Left kidney (tissue), 8 donors: ENCODE measurements at places on chromosomes 6 and 20. TPM values are rescaled to one million over a fixed set of nuclear protein-coding genes. Genes with fewer than 3 reads are reported as not detected.

GRCh38 chr6:107495196-107495643 lies 5.3 kb downstream of the SOBP start:
- DNase-seq = no peak

ZNF184 gene
- polyA plus RNA-seq = 20.6 TPM

GSTA1 gene
- polyA plus RNA-seq = 0.85 TPM

HLA-DOB gene
- polyA plus RNA-seq = 0.32 TPM

DNA sequence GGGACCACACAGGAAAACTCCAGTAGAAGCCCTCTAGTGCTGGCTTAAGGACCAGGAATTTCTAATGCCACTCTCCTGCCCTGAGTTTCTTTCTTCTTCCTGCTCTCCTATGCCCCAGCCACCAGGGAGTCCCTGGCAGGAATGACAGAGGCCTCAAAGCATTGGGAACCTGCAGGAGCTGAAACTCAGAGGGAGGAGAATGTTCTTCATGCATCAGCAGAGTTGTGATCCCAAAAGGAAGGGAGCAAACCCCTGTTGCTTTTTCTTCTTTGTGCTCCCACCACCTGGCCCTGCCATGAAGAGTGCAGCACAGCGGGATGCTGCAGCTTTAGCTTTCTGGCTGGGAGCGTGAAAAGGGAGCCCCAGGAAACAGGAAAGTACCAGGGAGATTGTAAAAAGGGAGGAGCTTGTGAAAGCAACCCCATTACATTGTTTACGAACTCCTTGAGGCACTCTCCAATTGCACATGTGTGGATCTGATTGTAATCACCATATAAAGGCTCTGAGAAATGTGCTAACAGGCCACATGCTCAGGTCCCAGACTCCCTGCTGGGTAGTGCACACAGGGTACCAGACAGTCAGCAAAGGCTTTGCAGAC lies 34.7 kb upstream of the FKBP1A start:
- DNase-seq = no peak

- no peak for DNase-seq
These were observed 194.7 kb upstream of the PMEPA1 start for GRCh38 chr20:57904314-57905105.

TREM2 gene
- 0.53 TPM for polyA plus RNA-seq

DNA sequence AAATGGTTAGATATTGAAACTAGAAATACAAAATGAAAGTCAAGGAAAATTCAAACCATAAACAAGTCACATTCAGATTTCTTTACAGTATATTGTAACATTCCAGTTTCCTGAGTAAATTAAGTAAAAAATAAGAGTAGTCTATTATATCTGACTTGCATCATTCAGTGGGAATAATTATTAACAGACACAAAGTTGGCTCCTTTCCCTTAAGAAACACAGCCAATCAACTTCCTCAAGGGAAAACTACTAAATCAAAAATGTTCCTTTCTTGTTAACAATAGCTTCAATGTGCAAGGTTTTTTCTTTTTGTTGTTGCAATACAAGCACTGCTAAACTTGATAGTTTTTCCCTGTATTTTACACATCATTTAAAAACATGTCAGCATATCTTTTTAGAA lies 33.2 kb downstream of the DNAAF9 start:
- peak; percentile 15 for DNase-seq

GRCh38 chr6:13611715-13612114 lies 3.4 kb upstream of the NOL7 start:
- no peak for DNase-seq

- DNase-seq = no peak
These were observed 599.8 kb downstream of the COL12A1 start for GRCh38 chr6:74605922-74606581.

SPATS1 gene
- polyA plus RNA-seq = not detected

- no peak for DNase-seq
These were observed 5.6 kb downstream of the ADTRP start for GRCh38 chr6:11773013-11773412.

- DNase-seq = no peak
These were observed 169.4 kb downstream of the ZDHHC14 start for GRCh38 chr6:157550114-157550989.

TNF gene
- polyA plus RNA-seq = 0.17 TPM

DNA sequence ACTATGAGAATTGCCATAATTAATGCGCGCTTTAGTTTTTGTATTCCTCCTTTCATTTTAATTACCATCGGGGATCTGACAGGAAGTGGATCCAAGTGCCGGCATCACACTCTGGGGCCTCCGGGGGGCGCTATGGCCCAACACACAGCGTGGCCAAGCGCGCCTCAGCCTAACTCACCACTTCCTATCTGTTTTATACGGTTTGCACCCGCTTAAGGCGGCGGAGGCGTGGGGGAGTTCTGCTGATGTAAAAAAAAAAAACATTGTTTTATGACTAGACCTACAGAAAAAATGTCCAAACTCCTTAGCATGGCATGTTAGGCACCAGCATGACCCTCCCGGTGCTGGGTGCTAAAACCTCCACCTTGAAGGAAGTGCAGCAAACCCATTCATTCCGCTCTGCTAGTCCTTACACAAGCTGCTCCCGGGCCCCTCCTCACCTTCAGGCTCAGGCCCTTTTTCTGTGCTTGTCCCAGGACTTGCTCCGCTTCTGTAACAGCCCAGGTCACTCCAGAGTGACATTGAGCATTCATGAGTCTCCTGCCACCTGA lies 4.5 kb upstream of the EBF4 start:
- DNase-seq = peak; percentile 62

OR2H1 gene
- not detected for polyA plus RNA-seq

DNA sequence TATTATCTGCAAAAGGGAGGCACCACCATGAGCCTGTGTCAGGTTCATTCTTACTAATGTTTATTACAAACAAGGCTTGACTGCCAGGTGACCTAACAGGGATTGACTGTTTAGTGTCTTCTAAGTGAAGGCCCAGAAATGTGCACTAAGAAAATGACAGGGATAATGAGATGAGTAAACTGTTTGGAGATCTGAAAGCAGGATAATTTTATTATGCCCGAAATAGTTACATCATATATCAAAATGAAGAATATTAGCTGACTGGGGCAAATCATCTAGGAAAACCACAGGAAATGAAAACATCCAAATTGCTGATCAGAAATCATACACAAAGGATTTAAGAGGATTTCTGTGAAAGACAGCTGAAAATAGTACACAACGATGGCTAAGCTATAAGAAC lies 516.7 kb downstream of the HDGFL1 start:
- DNase-seq = no peak

GRCh38 chr6:145199961-145200360 lies 535.4 kb downstream of the EPM2A start:
- no peak for DNase-seq

- no peak for DNase-seq
These were observed 1276.8 kb upstream of the ADGRB3 start for GRCh38 chr6:67358241-67358640.

LY6G6C gene
- 1.1 TPM for polyA plus RNA-seq

GRCh38 chr6:168582571-168582981 lies 141.6 kb downstream of the SMOC2 start:
- no peak for DNase-seq

DNA sequence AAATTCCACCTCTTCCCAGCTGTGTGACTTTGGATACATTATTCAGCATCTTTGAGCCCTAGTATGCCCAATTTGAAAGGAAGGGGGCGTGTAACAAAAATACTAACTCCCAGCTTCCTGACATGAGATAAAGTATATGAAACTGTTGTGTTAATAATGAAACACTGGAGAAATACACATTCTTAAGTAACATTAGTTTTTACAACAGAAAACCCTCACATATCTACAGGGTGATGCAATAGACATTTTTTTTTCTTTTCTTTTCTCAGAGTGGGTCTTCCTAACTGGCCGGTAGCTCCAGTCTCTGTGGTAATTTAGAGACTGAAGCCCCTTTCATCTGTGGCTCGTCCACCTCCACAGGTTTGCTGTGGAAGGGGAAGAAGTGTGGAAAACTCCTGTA lies 79.5 kb downstream of the CD83 start:
- DNase-seq = no peak

GRCh38 chr6:22600059-22600458 lies 30.7 kb downstream of the HDGFL1 start:
- DNase-seq = no peak

DNA sequence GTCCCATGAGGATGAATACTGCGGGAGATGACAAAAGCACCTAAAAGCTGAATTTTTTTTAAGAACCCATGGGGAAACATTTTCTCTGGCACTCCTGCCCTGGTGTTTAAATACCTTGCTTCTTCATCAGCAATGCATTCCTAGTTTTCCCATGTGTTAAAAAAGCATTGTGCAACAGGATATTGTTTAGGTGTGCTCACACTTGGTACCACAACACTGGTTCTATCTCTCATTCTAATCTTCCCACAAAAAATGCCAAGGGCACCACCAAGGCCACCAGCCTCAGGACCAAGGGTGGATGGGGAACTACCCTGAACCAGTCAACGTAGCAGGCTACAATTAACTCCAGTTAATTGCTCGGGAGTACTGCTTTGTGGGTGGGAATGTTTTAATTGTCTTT lies 50.9 kb downstream of the ALDH5A1 start:
- no peak for DNase-seq

DNA sequence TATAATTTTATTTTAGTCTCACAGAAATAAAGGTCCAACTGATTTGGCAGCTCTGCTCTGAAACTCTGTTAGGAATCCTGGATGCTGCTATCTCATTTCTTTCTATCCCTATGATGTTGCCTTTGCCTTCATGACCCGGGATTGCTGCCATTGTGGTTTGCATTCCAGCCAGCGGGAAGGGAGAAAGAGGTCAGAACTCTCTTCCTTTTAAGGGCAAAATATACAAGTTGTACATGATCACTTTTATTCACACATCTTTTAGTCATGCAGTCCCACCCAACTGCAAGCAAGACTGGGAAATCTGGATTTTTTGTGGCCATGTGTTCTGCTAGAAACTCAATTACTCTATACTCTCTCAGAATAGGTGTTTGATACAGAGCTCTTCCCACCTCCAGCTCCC lies 263.1 kb upstream of the ZFP64 start:
- DNase-seq = no peak

DNA sequence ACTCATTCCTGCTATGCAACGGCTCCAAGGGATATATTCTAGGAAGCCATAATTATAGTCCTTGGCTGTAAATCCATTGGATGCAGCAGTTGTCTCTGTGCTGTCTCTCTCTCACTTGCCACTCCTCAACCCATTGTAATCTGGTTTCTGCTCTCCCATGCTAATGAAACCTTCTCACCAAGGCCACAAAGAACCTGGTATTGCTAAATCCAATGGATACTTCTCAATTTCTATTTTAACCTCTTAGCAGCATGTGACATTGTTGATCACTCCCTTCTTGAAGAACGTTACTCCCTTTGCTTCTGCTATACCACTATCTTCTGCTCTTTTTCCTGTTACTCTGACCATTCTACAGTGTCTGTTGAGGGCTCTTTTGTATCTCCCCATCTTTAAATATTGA lies 39.8 kb upstream of the GCLC start:
- DNase-seq = no peak

DNA sequence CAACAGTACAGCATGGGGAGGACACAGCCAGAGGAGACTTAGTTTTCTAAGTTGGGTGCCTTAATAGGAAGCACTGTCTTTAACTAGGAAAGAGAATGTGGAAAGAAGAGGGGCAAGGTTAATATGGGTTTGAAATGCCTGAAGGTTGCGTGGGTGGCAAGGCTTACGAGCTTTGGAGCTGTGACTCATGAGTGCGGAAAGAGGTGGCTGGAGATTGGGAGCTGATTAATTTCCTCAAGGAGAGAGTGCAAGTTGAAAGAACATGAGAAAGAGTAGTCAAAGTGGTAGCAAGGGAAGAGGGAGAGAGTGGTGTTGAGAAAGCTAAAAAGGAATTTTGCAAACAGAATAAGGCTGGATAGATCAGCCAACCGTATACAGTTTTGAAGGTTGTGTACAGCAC lies 315.1 kb upstream of the PRND start:
- no peak for DNase-seq

DNA sequence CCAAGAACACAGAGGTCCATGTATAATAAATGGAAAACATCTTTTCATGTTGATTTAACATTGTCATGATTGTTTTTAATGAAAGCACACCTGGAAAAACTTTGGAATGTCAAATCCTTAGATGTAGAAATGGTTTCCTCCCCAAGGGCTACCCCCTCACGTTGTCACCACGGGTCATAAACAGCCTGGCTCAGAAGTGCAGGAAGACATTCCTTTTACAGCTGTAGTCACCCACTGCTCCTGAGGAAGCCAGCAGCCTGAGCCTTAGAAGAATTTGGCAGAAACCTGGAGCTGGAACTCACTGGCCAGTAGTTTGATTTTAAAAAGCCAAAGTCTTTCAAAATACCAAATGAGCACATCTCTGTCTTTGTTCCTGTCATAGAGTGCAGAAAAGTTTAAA lies 23.7 kb downstream of the ADGRF5 start:
- DNase-seq = no peak

GRCh38 chr20:4082406-4083097 lies 67.2 kb upstream of the RNF24 start:
- no peak for DNase-seq

DNA sequence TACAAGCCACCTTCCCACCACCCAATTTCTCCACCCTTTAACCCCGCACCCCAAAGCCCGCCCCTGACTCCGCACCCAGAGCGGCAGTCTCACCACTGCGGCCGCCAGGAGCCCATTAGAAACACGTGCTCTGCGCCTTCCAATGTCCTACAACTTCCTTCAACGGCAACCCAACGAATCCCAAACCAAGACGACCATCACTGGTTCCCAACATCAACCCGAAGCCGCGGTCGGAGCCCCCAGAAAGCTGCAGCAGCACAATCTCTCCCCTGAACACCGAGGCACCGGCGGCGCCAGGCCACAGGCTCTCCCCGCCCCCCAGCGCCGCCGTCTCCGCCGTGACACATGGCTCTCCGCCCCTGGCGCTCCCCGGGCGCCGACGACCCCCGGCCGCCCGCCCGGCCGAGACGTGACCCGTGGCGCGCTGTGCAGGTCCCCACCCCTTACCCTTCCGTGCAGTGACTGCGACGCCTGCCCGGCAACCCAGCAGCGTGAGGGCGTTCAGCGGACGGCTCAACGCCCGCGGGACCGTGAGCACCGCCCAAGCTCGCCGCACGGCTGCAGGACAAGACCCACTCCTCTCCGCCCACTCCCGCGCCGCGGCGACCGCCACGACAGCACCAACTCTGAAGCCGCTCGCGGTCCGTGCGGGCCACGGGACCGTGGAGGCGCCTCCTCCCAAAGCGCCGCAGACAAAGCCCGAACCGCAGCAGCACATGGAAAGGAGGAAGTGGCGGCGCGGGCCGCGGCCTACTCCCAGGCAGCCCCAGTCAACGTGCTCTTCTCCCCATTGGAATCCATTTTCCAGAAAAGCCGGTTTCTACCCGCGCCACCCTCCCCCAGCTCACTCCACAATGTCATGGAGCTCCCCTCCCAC lies 551 bp downstream of the SYNCRIP start:
- peak; percentile 22 for DNase-seq

VGLL2 gene
- not detected for polyA plus RNA-seq

GRCh38 chr6:50815436-50816114 lies 3.1 kb upstream of the TFAP2B start:
- no peak for DNase-seq
